Fibroblast of the aortic adventitia (primary cell): ENCODE measurements at places on chromosomes 3 and 15. TPM values are rescaled to one million over a fixed set of nuclear protein-coding genes. Genes with fewer than 3 reads are reported as not detected.

Gene SCG5
- total RNA-seq, result 11.7 and 16.7 TPM in 2 replicates

DNA sequence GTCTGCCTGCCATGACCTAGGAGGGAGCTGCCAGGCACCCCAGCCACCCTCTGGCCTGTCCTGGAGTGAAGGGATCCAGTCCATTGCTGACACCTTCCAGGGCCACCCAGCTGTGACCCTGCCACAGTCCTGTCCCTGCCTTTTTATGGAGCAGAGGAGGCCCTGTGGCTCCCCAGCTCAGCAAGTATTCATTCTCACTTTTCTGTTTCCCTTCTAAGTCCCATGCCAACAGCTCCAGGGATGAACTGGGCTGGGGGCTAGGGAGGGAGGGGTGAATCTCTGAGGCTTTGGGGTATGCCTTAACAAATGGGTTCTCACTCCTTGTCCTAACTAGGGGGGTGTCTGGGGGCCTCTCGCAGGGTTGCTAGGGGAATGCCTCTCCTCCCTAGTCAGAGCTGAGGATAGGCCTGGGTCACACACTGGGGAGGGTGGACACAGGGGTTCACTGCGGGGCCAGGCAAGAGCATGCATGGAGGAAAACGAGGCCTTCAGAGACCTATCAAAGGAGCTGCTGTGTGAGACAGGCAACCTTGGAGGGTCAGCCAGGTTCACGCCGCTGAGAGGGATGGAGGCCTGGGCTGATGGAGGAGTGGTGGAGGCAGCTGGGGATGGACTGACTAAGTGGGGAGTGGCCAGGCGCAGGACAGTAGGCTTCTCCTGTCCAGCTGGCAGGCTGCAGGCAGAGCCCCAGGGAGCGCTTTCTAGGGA is 31.8 kb downstream of the EPHB3 start:
- peak; percentile 20 for DNase-seq

Gene DAZL
- not detected in 2 replicates for total RNA-seq

Gene TMC3
- total RNA-seq, result under 0.01 TPM in 1 of 2 replicates, not detected in the other

DNA sequence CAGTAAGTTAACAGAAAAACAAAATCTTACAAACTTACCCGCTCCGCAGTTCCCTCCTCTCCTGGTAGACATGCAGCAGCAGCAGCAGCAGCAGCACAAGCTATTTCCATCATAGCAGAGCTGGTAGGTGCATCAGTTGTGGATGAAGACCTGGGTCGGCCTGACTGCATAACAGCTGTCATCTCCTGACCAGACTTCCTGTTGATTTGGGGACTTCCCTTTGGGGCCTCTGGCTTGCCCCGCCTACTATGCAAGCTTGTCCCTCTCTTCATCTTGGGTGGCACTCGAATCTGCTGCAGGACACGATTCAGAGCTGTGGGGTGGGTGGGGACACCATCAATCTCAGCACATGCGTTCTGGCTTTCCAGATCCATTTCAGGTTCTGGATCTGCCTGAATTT is 65.7 kb downstream of the TMCC1 start:
- no peak for DNase-seq

DNA sequence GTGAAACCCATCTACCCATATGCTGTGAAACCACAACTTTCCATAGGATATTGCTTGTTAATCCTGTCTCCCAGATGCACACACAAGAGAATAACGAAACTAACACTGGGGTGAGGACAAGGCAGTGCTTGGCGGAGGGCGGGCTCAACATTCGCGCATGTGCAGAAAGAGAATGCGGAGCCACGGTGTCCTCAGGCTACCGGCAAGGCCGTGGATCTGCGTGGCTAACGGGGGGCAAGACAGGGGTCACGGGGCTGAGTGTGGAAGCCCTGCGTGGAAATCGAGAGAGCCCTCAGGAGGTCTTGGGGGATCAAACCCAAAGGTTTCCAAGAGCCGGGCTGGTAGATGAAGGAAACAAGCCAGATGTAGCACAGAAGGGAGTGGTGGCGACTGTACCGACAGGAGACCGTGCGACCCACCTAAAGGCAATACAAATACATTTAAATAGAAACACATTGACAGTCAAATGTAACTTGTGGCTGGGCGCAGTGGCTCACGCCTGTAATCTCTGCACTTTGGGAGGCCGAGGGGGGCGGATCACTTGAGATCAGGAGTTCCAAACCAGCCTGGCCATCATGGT is 48.5 kb upstream of the TRA2B start:
- DNase-seq, result no peak

Gene IL17RD
- total RNA-seq, result 9.5 and 13.6 TPM in 2 replicates

GRCh38 chr3:162799910-162800309 is 1303.3 kb downstream of the OTOL1 start:
- peak; percentile 10 for DNase-seq

Gene INKA1
- total RNA-seq, result 4.4 and 9.5 TPM in 2 replicates

GRCh38 chr3:28856796-28857195 is 424.1 kb upstream of the RBMS3 start:
- DNase-seq, result no peak

DNA sequence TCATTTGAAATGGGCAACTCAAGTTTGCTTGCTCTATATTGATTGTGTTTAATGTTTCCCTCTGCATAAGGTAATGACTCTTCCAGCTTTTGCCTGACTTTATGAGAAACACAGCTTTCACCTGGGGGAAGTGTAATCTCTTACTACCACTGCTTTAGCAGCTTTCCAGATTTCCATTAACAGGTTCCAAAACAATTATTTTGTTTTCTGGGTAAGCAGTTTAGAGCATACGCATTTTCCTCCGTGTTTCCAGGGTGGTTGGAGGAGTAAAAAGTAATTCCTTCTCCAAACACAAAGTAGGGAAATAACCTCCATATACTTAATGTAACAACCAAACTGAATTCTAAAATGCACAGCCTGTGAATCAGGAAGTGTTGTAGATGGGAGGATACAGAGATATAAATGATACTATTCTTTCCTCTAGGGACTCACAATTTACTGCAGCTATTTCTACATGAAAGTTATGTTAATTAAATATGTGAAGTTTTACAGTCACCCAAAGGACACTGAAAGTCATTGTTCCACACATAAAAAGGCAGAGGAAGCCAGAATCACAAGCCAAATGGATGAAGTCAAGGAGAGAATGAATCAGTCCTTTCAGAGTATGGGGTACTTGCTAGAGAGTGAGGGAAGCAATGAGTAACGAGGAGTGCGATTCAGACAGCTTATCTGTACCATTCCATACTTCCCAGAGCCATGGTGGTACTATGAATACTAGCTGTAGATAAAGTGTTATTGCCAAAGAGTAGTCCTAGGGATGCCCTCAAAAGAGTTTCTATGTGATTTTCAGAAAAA is 16.6 kb downstream of the ST3GAL6 start:
- peak; percentile 71 for DNase-seq

GRCh38 chr15:42890161-42890913 is 30.2 kb downstream of the TTBK2 start:
- peak; percentile 94 for DNase-seq

Gene CMC1
- total RNA-seq, result 2.5 and 8.5 TPM in 2 replicates

Gene MESP1
- 0.45 and 0.49 TPM in 2 replicates for total RNA-seq

DNA sequence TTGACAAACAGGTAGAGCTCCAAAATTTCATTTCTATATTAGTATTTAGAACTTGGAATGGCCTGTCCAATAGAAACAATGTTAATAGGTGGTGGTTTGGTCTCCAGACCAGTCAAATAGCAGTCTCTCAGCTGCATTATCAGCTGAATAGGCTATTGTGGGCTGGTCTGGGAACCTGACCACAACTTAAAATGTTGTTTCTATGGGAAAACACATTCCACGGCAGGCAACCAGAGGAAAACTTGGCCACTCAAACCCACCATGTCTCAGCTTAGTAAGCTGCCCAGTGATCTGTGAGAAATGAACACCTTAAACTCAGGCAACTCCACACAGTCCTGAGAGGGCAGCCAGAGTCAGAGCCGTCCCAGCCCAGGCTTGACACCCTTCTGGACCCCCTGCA is 20.4 kb downstream of the FBN1 start:
- DNase-seq, result peak; percentile 87

DNA sequence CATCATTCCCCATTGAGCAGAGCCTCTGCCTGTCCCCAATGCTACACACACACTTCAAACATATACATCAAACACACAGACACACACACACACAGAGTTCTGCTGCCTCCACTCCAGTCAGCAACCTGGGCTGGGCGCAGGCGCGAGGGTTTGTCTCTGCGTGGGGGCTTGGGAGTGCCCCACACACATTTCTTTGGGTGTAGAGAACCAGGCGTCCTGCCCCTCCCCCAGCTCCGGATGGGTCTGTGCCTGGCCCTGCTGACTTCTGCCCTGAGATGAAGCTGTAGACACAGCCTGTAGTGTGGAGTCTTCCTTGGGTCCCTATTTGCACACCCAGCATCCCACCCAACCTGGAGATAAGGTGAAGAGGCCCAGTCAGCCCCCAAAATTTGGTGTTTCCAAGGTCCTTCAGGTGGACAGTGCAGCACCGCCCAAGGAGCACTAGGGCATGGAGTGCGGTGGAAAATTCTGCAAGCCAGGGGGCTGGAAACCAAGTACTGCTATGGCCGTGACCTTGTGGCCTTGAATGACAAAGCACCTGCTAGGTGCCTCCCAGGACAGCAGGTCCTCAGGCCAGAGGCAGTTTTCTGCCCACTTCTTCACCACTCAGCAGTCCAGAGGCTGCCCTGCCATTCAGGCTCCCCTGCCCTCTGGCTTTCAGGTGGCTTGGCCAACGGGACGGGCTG is 26.8 kb downstream of the FBXW12 start:
- no peak for DNase-seq

Gene MAP6D1
- total RNA-seq, result 1.4 and 6.0 TPM in 2 replicates

GRCh38 chr3:64398476-64398875 is 173.2 kb upstream of the PRICKLE2 start:
- DNase-seq, result peak; percentile 74

Gene CD200
- 3.3 and 3.7 TPM in 2 replicates for total RNA-seq

Gene ERICH6
- 0.18 and 0.41 TPM in 2 replicates for total RNA-seq

GRCh38 chr3:134883697-134884385 is 88.8 kb downstream of the EPHB1 start:
- DNase-seq, result peak; percentile 35

- no peak for DNase-seq
These were observed 354.4 kb downstream of the NTRK3 start for GRCh38 chr15:87901926-87902690.

DNA sequence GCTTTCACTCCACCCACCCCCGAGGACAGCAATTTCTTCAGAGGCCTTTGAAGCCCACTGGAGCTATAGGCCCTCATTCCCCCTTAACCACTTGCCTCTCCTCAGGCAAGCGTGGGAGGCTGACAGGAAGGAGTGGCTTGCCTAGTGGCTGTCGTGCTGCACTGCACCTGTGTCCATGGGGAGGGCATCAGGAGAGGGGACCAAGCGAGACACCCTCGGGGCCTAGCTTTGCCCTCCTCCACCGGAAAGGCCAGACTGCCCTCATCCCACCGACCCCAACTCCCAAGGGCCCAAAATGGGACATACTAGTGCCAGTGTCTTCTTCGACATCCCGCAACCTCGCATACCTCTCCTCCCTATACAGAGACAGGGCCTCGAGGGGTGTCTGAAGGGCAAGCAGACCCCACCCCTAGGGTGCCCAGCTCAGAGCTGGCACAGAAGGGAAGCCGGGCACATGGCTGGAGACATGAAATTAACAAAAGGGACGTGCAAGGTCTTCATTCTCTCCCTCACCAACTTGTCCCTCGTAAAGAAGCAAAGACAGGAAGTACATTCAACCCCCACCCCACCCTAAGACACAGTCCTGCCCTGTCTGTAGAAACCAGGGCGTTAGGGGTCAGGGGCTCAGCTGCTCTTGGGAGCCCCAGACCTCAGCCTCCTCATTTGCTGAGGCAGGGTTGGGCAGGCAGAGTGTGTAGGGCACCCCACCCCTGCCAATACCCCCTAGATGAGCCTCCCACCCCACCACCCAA is 24.3 kb downstream of the VIPR1 start:
- DNase-seq, result no peak

GRCh38 chr3:141367038-141367730 is 1.1 kb upstream of the ZBTB38 start:
- DNase-seq, result peak; percentile 100

GRCh38 chr15:58115692-58116091 is 22.5 kb upstream of the AQP9 start:
- DNase-seq, result peak; percentile 54

Gene COPB2
- 112 and 173 TPM in 2 replicates for total RNA-seq

DNA sequence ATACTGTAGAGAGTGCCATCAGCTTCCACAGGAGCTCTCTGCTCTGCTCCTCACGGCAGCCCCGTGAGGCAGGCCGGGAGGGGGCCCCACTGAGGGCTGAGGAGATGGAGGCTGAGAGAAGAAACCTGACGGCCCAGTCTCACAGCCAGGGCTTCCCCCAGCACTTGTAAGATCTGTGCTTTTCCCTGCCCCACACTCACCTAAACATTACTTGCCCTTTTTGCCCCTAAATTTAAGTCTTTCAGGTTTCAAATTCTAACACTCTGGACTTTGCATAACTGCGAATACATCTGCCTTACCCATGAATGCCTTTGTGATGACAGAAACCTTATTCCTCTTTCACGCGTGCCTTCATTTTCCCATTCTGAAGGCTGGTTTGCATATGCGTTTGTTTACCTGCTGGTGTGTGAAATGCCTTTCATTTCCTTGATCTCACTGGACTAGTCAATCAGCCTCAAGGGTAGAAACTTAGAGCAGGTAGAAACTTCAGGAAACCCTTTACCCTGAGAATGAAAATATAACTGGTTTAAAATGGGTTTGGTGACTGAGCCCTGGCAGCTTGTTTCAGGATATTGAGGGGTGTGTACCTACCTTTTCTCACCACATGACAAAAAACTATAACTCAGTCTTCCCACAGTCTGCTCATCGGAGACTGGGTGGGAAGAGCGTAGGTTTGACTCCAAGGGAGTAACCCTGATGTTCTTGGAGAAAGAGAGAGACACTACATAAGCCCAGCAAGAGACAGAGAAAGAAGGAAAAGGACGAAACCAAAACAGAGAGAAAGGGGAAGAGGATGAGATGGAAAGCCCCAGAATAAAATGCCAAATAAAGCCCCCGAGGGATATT is 20.1 kb downstream of the SLC12A8 start:
- DNase-seq, result no peak

Gene ALDH1A2
- 0.08 and 2.1 TPM in 2 replicates for total RNA-seq

DNA sequence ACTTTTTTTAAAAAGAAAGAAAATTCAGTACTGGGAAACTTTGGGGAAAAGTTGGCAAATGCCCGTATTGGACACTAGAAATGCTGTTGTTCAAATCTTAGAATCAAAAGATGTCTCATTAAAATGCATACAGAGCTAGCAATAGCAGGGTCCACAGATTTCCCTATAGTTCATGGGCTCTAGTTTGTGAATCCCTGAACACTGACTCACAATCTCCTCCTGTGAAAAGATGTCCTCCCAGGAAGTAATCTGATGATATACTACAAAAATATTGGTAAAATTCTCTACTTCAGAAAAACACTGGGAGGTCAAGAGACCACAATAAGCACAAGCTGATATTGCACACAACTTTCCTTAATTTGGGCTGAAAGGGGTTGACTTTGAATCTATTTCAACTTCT is 568.4 kb upstream of the ZNF385D start:
- no peak for DNase-seq

DNA sequence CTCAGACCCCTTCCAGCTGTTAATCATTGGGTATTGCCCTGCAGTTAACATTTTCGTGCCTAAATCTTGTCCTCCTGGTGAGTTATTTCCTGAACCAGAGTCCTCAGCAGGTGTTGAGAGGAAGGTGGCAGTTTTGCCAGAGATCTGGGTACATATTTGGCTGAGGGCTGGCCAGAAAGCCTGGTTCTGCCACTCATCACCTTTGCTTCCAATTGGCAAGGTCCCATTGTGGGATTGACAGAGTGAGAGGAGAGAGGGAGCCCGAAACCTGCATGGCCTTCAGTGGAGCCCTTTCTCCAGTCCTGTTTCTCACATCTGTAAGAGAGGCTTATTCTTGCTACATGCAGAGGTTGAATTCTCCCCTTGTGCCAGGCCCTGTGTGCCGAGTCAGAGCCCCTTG is 8.9 kb upstream of the TKT start:
- no peak for DNase-seq
